ENCODE measurements at places on chromosomes 4 and X.
A peak's percentile ranks its signal among the peaks of the same experiment; 100 is the strongest.

DNA sequence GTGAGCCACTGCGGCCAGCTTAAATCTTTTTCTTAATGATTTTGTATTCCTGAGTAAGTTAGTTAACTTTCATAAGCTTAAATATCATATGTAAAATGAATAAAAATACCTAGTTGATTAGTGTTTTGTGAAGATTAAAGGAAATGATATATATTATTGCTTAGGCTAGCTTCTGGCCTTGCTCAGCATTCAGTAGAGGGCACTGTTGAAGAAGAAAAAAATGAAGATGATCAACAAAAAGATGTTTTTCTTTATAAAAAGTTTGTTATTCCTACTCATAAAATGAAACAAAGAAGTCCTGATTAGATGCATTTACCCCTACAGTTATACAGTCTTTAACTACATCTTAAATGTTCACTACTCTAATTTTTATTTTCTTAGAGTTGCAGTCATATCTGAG, 797.7 kb downstream of the RAPGEF2 start:
- DNase-seq, result no peak

DNA sequence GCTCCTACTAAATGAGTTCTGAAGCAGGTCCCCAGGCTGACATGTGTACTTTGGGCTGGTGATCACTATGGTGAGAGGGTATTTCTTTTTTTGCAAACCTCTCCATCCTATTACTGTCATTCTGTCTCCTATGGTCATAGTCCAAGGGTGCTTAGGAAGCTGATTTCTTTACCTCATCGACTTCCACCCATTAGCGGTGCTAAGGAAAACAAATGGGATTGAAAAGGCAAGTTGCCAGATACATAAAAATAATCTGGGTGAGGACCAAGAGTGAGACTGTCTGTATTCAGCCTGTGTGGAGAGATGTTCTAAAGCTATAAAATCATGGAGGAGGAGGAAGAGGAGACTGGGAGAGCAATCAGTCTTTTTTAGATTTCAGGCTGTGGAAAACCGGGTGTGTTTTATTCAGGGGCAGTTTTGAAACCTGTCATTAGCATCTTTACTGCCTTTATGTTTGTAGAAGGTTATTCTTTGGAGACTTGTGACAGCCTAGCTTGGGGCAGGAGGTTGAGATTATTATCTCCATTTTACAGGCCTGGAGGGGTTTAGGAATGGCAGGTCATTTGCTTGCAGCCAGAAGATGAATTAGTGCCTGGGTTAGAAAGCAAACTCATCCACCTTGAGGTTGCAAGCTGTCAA, 1.9 kb downstream of the TMEM164 start:
- no peak for DNase-seq

- DNase-seq, result no peak
Measured at GRCh38 chrX:3577551-3577950, 135.9 kb downstream of the PRKX start.

GRCh38 chr4:80138551-80139538, 58.5 kb upstream of the PRDM8 start:
- no peak for DNase-seq

GRCh38 chrX:56284269-56284668, 52.1 kb downstream of the KLF8 start:
- DNase-seq, result no peak

DNA sequence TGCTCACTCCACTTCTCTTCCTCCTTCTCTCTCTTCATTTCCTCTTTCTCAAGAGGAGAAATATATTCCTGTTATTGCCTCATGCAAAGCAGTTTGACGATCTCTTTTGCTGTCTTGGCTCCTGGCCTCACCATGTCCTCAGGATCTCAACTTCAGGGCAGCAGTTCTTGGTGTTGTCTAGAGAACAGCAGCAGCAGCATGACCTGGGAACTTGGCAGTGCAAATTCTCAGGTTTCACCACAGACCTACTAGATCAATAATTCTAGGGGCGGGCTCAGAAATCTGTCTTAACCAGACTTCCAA, 193.4 kb upstream of the EDNRA start:
- DNase-seq, result no peak

DNA sequence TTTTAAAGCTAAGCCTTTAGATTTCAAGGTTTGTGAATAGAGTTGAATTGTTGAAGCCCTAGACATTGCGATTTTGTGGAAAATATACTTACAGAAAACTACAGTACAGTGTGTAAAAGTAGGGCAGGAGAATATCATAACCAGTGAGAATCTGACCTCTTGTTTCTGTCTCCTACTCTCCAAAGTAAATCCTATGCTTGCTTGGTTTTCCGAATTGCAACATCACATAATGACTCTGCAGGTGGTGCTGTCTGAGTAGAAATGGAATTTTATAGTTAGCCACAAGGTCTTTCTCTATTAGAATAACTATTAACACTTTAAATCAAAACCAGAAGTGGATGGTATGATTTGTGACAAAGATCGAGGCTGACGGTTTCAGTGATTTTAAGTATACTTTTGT, 505.6 kb downstream of the RAPGEF2 start:
- DNase-seq, result no peak

DNA sequence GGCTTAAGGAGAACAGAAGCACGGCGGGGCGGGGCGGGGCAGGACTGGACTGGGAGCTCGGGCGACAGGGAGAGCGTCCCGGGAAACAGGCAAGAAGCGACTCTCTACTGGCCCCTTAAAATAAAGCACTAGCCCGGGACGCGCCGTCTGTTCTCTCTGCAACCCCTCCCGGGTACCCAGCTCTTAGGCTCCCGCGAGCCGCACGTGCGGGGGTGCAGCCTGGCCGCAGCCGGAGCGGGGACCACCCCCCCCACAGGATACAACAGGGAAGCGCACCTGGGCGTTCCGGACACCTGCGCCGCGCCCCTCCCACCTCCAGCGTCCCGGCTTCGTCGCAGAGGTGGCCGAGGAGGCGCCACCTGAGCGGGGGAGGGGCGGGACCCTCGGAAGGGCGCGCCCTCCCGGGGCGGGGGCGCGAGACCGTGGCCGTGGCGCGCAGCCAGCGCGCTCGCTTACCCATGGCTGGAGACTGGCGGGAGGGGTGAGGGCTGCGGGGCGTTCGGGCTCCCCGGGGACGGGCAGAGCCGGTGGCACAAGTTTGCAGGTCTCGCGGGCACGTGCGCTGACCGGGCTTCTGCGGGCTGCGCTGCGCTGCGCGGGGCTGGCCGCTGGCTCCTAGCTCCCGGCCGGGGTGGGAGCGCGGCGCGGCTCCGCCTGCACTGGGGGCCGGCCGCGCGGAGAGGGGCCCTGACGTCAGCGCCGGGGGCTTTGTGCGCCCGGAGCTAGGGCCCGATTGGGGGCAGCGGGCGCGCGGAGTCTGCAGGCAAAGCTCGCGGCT, 91.5 kb downstream of the GEMIN8 start:
- peak; percentile 55 for DNase-seq

GRCh38 chr4:44446801-44447562, 1.6 kb downstream of the KCTD8 start:
- peak; percentile 2 for DNase-seq

- DNase-seq, result no peak
Measured at GRCh38 chrX:138349351-138349750, 362.2 kb downstream of the FGF13 start.

- no peak for DNase-seq
Measured at GRCh38 chrX:38861489-38861888, 60.2 kb downstream of the MID1IP1 start.

DNA sequence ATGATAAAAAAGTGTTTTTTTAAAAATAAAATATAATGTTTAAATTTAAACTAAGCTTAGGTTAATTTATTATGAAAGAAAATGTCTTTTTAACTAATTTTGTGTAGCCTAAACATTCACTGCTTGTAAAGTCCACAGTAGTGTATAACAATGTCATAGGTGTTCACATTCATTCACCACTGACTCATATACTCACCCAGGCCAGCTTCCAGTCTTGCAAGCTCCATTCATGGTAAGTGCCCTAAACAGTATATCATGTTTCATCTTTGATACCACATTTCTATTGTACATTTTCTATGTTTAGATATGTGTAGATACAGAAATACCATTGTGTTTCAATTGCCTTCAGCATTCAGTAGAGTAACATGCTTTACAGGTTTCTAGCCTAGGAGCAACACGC, 530.3 kb downstream of the EPHA5 start:
- DNase-seq, result no peak

GRCh38 chrX:72105436-72105835, 26.3 kb downstream of the RTL5 start:
- DNase-seq, result no peak

DNA sequence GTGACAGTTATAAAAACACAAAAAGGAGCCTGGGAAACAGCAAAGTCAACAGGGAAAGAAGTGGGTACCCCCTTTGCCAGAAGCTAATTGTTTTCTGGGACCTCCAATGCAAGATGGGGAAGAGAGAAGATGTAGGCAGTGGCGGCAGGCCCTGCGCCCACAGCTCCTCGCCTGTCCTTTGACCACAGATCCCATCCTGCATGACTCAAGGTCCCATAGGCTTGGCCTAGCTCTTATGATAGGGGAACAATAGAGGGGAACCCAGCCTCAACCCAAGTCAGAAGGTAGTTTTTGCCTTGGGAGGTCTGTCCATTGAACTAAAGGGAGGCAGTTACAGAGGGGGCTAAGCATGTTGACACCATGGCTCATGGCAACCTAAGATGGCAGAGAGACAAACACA, 14.2 kb downstream of the ZMYM3 start:
- no peak for DNase-seq

DNA sequence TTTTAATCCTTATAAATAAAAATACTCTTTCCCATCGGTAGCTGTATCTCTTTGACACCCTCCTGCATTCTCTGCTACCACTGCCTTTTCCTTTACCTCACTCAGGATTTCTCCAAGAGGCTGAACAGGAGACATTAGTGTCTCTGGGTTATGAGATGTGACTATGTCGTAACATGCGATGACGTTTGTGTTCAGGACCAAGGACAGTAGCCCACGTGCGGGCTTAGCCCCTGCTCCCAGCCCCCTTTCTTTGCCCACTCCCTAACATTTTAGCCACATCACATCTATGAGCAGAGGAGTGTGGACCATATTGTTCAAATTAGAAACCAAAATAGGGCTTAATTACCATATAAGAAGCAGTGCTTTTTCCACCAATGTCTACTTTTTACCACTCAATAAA, 369.3 kb downstream of the FBXW7 start:
- peak; percentile 13 for DNase-seq
